ENCODE measurements at places on chromosomes 11 and 22.
A peak's percentile ranks its signal among the peaks of the same experiment; 100 is the strongest.

DNA sequence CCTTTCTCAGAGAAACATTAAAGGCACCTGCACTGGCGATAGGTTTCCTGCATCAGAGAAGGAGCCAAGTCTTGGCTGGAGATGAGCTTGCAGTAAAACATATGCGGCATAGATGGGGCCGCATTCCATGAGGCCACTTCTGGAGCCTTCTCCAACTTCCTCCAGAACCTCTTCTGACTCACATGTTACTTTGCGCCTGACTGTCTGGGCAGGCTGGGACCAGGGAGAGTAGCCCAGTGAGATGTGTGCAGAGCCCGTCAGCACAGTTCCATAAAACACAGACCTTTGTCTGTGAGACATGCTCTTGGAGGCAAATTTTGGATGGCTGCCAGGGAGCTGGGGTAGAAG, 55.4 kb upstream of the BID start:
- DNase-seq = no peak

- DNase-seq = no peak
These were observed 275.3 kb downstream of the C11orf87 start for GRCh38 chr11:109697140-109697843.

GRCh38 chr22:27541836-27542235, 259.7 kb downstream of the MN1 start:
- no peak for DNase-seq

DNA sequence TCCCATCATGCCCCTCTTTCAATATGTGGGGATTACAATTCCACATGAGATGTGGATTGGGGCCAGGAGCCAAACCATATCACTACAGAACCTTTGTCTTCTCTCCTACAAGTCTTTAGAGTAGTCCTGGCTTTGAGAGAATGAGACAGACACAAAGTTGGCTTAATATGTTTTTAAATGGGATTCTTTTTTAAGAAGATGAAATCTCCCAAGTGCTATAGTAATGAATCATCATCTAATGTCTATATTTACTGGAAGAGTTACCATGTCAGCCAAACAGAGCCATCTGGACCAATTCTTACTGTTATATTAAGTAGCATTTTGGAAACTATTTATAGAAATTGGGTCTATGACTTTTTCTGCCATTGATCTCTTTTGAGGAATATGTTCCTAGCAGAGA, 38.1 kb upstream of the CARD18 start:
- DNase-seq = no peak

DNA sequence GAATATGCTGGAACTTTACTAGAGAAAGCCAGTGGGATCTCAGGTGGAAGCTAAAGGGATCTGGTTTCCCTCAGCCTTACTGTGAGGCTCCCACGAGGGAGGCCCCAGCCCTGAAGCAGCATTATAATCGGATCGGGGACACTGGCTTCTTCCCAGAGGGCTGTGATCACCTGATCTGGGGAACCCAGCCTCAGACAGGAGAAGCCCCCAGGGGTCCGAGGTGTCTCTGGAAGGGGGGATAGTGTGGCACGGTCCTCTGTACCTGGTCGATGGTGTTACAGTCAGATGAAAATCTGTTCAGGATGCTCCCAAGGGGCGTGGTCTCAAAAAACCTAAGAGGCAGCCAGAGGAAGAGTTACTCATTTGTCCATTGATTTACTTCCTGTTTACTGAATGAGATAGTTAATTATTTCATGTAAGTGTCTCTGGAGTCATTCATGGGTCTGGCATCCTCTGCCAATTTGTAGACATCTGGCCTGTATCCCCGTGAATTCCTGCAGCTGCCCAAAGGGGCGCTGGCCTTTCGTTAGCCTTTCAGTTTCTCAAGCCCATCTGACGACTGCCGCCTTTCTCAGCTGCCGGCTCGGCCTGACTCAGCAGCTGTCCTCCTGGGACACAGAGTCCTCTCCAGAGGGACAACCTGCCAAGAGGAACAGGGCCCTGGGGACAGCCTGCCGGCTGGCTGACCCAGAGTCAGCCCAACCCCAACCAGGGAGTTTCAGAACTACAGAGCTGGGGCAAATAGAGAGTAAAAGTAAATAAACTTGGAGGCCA, 17.0 kb upstream of the KCNJ11 start:
- peak; percentile 89 for DNase-seq

GRCh38 chr22:20787746-20788626, 14.1 kb downstream of the SERPIND1 start:
- DNase-seq = no peak

DNA sequence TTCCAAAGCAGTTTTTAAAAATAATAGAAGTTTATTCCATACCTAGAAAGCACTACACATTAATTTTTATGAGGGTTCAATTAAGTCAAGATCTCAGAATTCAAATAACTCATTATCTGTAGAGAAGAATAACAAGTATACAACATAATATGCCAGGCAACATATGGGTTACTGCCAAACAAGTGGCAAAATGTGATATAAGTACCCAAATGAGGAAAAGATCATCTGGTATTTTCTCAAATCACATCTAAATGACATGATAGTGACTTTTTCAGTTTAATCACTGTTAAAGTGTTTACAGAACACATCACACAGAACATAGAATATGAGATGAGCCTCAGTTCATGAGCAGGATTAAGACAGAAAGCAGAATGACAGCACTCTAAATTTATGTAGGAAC, 123.3 kb downstream of the FCHSD2 start:
- DNase-seq = no peak

GRCh38 chr11:27886857-27887256, 186.6 kb upstream of the BDNF start:
- DNase-seq = no peak

GRCh38 chr22:35703861-35704584, 13.6 kb upstream of the APOL5 start:
- DNase-seq = no peak

DNA sequence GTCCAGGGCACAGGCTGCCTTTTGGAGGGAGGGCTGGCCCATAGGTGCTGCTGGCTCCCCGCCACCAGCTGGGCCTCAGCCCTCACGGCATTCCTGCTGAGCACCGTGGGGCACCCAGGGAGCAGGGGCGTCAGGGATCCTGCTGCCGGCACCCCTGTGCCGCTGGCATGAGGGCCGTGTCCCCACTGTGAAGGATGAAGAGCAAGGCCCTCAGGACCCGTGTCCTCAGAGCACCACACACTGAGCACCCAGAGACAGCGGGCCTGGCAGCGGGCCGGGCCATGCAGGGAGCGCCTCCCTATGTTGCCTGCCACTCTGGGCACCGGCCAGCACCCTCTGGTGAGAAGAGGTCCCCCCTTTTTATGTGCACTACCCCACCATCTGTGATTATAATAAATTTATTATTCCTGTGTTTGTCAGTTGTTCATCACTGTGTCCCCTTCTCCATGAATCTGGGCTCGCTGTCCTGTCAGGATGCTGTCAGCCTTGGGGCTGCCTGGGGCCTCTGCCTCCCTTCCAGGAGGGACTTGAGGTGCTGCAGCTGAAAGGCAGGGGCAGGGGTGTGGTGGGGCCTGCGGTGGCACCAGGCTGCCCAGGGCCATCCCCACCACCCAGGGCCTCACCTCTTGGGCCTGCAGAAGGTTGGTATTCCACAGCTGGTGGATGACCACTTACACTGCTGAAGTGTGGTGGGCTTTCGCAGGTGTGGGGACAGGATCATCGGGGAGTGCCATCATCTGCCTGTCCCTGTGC, 80.0 kb downstream of the MED15 start:
- DNase-seq = no peak

DNA sequence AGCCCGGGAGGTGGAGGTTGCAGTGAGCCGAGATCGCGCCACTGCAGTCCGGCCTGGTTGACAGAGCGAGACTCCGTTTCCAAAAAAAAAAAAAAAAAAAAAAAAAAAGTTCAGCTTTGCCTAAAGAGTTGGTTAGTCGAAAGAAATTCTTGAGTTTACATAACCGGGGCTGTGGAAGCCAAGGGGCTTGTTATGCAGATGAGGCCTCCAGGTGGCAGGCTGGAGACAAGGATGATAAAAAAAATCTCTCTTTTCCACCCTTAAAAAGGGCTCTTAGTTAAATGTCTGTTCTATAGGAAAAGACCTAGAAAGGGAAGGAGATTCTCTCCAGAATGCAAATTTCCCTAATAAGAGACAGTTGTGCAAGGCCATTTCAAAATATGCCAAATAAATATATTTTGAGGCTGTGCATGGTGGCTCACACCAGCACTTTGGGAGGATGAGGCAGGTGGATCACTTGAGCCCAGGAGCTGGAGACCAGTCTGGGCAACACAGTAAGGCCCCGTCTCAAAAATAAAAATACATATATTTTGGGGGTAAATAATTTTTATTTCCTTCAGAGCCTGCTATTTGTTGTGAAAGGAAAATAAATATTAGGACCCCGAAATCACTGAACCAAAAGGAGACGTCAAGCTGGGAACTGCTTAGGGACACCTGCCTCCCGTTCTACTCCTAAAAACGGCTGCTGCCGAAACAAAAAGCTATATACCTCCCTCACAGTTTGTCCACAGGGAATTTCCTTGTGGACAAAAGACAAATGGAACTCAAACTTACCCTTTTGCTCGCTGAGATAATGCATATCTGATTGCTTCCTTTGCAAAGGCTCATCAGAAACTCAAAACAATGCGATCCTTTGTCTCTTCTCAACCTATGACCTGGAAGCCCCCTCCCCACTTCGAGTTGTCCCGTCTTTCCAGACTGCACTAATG, 2.4 kb upstream of the IFITM2 start:
- DNase-seq = peak; percentile 83

- DNase-seq = no peak
These were observed 108.9 kb upstream of the SORL1-AS1 start for GRCh38 chr11:121561716-121562115.

DNA sequence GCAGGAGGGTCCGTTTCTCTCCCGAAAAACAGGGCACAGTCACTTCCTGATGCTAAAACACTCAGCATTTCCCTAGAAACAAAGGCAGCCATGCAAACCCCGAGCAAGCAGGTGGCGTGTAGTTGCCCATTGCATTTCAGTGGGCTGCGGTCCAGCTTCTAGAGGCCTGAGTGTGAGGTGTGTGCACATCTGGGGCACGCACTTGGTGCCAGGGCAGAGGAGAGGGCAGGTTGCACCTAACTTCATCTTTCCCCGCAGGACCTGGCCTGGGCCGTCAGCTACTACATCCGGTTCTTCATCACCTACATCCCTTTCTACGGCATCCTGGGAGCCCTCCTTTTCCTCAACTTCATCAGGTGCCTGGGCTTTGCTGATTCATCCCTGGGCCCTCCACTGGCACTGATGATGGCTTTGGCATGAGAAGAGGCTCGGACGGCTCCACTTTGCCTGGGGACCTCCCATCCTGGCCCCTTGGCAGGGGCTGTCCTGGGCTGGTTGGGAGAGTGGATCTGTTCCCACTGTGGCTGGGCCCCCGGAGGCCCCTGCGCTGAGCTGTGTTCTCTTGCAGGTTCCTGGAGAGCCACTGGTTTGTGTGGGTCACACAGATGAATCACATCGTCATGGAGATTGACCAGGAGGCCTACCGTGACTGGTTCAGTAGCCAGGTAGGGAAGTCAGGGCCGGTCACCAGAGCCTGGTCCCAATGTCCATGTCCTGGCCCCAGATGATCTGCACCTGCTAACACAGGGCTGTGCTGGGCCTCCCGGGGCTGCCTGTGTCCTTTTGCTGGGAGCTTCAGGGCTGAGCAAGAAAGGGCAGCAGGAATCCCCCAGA, 28.4 kb downstream of the FADS3 start:
- DNase-seq = no peak

- DNase-seq = peak; percentile 83
These were observed 49.3 kb downstream of the TIMP3 start for GRCh38 chr22:32850591-32851517.

- no peak for DNase-seq
These were observed 178.2 kb upstream of the ZC3H12C start for GRCh38 chr11:109914809-109915653.

GRCh38 chr11:6232899-6233298, 1.5 kb downstream of the FHIP1B start:
- no peak for DNase-seq

DNA sequence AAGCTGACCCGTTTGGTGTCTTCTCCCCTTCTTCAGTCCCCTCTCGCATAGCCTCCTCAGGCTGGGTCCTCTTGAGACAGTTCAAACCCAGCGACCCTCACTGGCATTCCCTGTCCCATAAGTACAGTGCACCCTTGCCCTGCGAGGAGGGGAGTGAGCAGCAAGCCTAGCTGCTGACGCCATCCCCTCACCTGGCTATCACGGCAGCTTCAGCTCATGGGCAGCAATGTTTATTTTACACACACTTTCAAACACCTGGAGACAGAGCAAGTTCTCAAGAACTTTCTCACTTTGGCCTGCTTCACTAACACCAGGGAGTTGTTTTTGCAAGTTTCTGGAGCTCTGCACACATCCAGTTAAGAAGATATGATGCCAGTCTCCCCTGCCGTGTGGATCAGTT, 189.6 kb upstream of the E2F8 start:
- no peak for DNase-seq

DNA sequence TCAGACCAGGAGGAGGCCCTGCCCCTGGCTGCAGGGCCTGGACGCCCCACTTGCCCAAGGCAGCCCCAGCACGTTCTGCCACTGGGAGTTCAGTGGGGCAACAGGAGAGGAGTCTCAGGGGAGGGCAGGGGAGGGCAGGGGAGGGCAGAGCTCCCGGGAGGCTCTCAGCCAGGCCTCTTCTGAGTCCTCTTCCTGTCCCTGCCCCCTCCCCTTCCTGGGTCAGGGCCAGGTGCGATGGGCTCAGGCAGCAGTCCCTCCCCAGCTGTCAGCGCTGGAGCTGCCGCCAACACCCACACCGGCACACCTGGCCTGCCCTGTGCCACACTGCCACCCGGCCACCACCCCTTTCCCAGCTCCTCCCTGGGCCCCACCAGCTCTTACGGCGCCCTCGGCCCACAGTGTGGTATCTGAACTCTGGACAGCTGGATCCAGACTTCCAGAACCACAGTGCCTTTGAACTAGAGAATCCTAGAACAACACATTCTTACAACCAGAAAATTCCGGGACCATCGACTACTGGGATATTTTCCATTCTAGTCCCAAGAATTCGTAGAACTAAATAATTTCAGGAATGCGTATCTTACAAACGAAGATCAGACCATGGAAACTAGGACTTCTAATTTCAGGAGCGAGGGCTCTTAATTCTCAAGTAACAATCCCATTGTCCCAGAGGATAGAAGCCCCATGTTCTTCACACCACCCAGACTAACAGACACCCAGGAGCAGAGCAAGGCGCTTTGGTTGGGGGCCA, 21.8 kb downstream of the RPL3 start:
- peak; percentile 67 for DNase-seq

DNA sequence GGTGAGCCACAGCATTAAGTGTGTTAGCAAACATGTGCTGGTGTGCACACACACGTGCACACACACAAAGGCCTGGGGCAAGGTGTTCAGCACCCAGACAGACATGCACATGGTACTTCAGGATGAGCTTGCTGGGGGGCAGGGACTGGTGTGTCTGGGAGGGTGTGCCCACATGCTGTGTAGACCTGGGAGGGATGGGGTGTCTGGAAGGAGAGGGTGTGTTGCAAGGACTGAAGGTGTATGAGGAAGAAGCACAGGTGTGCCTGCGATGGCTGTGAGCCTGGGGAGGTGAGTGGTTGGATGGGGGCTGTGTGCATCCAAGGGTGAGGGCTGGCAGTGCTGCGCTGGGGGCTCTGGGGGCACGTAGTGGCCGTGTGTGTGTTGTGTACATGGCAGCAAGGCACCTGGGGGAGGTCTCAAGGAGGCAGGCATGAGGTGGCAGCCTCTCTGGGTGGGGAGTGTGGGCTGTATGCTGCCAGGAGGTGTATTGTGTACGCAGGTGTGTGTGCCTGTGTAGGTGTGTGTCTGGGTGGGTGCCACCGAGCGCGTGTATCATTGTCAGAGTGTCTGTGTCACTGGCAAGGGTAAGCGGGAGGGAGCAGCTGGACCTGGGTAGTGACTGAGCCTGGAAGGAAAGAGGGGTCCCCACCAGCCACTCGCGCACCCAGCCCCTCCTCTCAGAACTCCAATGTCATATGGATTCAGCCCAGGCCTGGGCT, 2.2 kb downstream of the NRXN2 start:
- DNase-seq = peak; percentile 20

All from right cardiac atrium (tissue), 5 donors.